Dermis blood vessel endothelial cell (primary cell): ENCODE measurements at places on chromosomes 11 and 22.

GRCh38 chr11:29260939-29261705 lies 755.7 kb downstream of the KCNA4 start:
- peak; percentile 63 for DNase-seq

- DNase-seq: no peak
These were observed 22.7 kb upstream of the OR4B1 start for GRCh38 chr11:48193876-48194275.

DNA sequence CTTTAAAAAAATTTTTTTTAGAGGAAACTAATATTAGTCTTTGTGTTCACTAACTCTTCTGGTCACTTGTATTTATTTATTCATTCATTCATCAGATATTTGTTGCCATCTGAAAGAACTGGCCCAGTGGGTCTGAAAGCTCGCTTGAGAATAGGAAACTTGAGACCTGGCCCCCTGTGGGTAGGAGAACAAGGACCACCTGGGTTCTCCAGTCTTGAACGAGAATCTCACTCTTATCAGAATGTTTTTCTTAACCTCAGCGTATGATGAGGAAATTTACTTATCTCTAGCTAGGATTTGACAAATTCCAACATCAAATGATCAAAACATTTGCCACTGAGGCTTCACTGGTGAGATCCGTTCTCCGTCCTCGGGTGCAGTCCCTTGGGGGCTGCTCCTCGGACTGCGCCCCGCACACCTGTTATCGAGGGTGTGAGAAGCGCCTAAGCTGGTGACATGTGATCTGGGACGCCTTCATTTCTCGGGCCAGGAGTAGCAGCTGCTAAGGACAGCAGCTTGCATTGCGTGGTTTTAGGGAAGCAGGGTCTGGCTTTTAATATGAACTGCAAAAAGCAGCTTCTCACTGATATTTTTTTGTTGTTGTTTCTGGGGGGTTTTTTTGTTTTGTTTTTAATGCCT lies 6.3 kb downstream of the C22orf31 start:
- DNase-seq: no peak

GRCh38 chr22:31659246-31659645 lies 2.8 kb downstream of the PISD start:
- DNase-seq: no peak

DNA sequence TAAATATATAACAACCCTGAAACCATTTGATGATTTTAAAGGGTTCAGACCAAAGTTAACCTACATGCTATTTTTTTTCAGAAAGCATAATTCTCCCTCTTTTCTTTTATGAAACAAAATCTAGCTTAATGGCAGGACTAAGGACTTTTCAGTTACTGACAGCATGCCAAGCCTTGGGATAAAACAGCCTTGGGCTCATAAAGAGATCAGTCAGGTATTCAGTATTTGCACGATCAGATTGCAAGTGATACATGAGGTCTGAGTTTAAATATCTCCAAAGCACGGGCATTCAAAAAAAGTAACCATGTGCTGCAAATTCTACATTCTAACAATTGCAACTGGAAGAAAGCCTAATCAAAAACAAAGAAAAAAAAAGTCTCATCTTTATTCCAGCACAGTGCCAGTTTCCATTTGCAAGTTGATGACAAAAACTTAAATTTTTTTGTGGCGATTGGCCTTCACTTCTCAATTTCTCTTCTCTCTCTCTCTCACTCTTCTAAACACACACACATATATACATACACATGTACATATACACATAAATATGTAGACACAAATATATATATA lies 60.1 kb downstream of the CTSC start:
- DNase-seq: no peak

DNA sequence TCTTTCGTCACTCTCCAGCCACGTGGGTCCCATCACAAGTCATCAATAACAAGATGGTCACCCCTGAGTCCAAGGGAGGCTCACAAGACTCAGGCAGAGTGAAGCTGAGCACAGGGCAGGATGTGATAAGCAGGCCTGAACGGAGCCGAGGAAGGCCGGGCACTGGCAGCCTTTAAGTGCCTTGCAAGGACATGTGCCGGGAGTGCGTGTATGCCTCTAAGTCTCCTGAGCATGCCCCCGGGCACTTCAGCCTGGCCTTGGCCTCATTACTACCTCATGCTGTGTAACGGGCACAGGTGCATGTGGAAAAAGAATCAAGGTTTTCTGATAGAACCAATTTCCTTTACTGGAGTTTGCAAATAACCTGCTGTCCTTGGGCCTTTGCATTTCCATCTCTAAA lies 55.8 kb downstream of the UBASH3B start:
- DNase-seq: no peak

DNA sequence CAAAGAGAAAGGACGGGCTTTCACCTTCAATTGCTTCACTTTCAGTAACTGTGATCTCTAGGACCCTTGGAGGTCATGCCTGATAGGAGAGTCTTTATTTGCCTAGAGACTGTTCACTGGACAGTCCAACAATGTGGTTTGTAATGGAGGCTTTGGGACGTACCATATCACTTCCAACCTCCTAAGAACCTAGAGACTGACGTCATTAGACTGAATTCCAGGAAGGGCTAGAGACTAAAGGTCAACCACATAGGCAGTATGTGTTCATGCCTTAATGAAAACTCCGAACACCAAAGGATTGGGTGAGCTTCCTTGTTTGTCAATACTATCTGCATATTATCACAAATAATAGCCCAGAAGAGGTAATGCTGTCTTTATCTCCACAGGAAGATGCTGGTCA lies 53.7 kb upstream of the CNTN5 start:
- no peak for DNase-seq

- DNase-seq: no peak
These were observed 3.5 kb downstream of the H19 start for GRCh38 chr11:1994121-1994520.

GRCh38 chr22:46583571-46583970 lies 36.6 kb upstream of the GRAMD4 start:
- no peak for DNase-seq

DNA sequence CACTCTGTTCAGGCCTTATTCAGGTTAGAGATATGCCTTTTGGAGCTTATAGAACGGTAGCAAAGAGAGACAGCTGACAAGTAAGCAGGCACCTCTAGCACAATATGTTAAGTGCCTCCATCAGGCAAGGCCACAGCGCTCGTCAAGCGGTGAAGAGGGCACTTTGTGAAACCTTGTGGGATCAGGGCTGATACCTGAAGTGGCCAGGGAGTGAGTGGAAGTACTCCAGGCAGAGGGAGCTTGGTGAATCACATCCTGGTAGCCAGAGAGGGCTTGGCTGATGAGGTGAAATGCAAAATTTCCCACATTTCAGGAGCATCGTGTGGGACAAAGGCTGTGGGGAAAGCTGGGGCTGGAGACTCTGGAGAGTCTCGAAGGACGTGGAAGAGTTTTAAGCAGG lies 87.4 kb downstream of the PKNOX2 start:
- DNase-seq: no peak

DNA sequence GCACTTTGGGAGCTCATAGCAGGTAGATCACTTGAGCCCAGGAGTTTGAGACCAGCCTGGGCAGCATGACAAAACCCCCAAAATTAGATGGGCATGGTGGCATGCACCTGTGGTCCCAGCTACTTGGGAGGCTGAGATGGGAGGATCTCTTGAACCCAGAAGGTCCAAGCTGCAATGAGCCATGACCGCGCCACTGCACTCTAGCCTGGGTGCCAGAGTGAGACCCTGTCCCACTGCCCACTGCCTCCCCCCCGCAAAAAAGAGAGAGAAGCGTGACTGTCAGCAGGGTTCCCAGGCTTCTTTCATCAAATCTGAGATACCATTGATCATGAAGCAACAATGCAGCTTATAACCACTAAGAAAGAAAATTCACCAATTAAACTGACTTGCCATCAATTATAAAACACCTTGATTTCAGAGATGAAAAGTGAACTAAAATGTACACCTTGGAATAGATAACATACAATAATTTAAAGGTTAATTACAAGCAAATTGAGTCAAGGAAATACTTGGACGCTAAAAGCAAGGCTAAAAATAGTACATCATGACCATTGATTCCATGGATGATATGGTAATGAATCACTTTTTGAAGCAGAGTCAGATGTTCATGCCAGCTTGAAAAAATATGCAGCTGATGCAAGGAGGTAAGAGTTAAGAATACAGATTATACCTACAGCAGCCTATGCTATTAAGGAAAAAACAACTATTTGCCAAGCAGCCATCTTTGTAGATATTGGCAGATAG lies 90.8 kb upstream of the ALKBH3 start:
- DNase-seq: peak; percentile 40

- DNase-seq: peak; percentile 71
These were observed 499.0 kb upstream of the CCDC179 start for GRCh38 chr11:23359297-23359696.

GRCh38 chr11:9660886-9661285 lies 3.0 kb upstream of the SWAP70 start:
- DNase-seq: peak; percentile 37

GRCh38 chr11:60348116-60348515 lies 21.1 kb downstream of the MS4A6E start:
- no peak for DNase-seq

DNA sequence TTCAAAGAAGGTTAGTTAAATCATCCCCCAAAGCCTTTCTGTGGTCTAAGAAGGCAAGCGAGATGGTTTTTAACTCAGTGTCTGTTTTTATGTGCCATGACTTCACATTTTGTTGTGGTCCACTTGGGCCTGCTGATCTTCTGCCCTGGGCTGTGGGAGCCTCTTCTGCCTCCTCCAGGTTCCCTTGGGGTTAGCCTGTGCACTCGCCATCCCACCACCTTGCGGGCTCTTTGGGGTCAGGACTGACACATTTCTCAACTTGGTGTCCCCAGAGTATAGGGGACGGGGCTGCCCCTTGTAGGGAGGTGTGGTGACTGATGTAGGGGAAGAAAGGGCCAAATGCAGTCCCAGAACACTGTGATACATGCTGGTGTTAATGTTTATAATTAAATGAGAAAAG lies 207.0 kb downstream of the TBC1D22A start:
- no peak for DNase-seq

- DNase-seq: no peak
These were observed 13.7 kb upstream of the THY1 start for GRCh38 chr11:119436711-119437110.

- no peak for DNase-seq
These were observed 605.0 kb upstream of the CADM1 start for GRCh38 chr11:116109228-116109627.

DNA sequence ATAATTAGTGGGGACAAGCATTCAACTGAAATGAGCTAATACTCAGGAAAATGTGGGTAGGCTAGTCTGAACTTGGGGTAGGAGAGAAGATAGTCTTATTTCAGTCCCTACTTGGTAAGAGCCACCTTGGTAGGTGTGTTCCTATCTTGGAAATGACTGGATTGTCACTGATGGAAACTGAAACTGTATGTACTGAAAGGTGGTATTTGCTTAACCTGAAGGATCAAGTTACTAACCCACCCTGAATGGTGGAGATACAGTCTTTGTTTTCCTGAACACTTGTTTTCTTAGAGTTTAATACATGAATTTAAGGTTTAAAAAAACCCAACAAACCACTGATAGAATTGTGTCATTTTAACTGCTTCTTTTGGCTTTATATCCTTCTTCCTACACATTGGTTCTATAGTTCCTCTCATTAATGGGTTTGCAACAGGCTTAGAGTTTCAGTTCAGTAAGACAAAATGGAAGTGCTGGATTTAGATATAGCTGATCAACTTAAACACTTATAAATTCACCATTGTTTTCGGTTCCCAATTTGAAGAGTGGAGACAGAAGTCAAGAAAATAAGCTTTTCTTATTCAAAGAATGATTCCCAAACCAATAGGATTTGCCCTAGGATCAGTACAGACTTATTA lies 4.2 kb downstream of the FAR1 start:
- no peak for DNase-seq

DNA sequence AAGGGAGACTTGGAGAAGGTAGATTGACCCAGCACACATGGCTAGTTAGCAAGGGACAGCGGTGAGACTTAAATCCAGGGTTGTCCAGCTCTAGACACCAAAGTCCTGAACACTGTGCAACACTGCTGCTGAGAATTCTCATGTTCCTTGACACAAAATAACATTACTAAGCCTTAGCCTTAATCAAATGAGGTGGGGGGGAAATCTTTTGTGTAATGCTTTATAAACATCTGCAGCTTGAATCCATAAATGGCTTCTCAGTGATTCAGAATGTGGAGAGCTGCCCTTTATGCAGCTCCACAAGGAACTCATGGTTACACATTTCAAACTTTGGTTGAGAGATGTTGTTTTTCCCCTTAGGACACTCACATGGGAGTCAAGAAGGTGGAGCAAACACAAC lies 80.0 kb downstream of the CD44 start:
- DNase-seq: no peak

GRCh38 chr22:20433191-20433590 lies 4.4 kb downstream of the SCARF2 start:
- DNase-seq: no peak

- DNase-seq: peak; percentile 5
These were observed 91.2 kb downstream of the LUZP2 start for GRCh38 chr11:24588081-24588480.

DNA sequence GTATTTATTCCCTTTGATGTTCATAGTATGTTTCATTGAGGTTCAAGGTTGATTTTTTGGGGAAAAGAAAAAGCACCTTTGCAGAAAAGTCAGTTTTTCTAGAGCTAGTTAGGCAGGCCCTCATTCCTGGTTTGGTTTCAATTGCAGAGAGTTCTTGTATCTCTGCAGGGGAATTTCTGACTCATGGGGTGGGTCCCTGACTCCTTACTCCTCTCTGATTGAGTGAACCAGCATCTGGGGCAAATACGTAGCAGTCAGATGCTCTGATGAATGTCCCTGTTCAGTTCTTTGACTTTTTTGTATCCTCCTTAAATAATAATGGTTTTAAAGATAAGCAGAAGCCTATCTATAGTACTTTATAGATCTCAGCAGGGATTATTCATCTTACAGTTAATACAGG lies 7.7 kb upstream of the NCR3LG1 start:
- DNase-seq: no peak

- peak; percentile 32 for DNase-seq
These were observed 36.2 kb downstream of the UVRAG start for GRCh38 chr11:75851203-75851602.
